Fibroblast of skin of left quadriceps (primary cell): ENCODE measurements at places on chromosomes 12 and 14.

DNA sequence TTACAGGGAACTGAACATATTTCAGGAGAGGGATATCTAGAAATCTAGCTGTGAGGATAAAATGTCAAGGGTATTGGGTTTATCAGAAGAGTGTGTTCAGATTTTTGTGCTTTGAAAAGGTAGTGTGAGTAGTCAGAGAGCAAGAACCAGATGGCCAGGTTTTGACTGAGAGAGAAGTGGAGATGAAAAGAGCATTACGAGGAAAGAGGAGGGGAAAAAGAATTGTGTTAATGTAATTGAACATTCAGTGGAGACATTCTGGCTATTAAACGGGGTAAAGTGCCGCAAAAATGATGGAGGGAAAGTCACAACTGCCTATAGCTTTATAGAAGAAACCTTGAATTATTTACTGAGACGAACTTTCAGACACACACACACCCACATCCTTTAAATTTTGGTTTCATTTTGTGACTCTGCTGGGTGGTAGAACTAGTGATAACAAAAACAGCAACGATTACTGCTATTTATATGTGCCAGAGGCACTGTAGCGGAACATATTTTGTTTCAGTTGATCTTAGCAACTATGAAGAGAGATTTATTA is 213.6 kb downstream of the ERC1 start:
- no peak for DNase-seq

DNA sequence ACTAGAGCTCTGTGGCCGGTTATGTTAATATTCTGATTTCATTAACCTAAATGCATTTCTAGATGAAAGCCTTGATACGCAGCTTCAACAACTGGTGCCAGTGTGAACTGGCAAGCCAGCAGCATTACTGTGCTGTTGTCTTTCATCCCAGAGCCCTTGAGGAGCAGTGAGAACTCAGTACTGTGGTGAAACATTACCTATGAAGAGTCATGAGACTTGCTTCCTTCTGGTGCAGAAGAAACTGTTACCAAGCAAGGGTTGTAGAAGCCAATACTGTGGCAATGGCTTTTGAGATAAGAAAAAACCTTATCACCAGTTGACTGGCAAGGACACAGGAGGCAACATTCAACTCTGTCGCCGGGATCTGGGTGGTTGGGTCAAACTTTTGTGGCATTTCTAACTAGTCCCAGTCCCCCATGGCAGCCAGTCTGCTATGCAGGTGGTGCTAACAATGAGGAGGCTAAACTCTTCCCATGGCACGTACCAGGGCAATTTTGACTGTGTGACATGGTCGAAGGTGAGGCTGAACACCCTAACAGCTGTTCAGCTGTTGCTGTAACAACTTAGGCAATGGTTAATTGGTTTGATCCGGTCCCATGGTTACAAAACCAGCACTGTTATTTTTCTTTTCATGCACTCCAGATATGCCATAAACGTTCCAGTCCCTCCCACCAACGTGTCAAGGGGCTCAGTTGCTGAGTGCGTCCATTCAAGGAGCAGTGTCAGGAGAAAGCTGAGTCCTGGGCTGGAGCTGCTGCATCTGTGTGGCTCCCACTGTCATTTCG is 12.6 kb upstream of the LGALS3 start:
- no peak for DNase-seq

- no peak for DNase-seq
Observed at GRCh38 chr12:102438047-102438826, 42.1 kb downstream of the IGF1 start.

GRCh38 chr12:127745469-127746212 is 521.3 kb upstream of the TMEM132C start:
- peak; percentile 5 for DNase-seq

DNA sequence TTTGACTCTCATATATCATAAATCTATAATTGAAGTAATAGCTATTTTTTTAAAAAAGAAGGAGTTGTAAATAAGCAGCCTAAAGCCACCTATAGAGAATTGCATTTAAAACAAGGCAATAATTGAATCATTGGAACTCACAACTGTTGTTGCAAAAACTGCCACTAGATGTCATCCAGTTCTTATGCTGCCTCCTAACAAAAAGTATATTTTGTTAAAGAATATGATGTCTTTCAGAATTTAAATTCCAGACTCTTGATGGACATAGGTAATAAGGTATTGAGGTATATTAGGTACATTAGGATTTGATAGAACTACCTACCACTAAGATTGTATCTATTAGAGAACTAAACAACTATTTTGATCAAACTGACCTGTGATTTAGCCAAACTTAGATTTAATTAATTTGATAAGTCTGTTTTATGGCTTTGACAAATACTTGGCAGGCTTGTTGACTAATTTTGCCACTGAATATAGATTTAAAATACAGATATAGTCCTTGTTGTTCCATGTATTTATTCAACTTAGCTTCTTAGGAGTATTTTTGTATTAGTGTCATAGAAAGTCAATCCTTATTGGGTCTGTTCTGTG is 401.4 kb downstream of the RPL10L start:
- DNase-seq, result no peak

DNA sequence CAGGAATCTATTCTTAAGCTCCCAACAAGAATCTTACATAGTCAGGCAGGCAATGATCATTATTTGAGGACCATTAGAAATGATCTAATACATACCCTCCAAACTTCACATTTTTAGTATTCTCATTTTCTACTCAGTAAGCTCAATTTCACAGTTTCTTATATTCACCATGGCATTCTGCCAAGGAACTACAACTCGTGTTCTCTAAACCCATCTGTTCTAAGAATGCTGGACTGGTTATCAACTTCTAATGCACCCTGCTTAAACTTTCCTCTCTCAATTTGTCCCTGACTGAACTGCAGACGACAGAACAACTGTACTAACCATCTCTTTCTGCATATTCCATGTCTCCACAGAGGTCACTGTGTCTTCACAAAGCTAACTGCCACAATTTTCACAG is 58.6 kb downstream of the GXYLT1 start:
- no peak for DNase-seq

DNA sequence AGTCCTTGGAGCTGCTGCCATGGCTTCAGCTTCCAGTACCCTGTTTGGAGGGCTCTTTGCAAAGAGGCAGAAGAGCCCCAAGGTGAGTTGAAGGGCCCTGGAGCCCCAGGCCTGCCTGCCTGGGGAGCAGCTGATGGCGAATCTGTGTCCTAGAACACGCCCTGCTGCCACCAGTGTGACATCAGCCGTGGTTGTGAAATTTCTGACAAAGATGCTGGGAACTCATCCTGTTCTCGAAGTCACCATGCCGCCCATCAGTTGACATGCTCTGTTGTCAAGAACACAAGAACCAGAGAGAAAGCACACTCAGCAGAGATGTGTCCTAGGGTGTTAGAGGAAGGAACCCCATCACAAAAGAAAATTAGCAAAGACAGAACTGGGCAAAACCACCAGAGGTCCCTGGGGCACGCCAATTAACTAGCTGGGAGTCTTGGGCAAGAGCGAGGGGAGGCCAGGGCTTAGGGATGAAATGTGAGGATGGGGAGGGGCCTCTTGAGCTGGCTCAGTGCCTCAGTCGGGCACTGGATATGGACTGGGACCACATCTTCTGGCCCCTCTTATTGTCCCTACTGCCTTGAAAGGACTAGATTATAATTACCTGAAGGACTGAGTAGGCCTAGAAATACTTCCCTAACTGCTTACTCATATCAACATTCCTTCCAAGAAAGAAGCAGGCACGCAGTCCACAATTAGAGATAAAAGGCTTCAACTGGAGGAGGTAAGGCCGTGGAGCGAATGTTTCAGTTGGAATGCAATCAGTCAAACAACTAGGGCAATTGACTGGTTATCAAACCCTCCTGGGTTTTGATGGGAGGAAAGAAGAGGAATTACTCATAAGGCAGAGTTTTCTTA is 163.1 kb downstream of the CACNA1C start:
- DNase-seq, result no peak

- no peak for DNase-seq
Observed at GRCh38 chr12:56020423-56021184, at the start of gene IKZF4. TSS of gene IKZF4 (plus strand) at chr12:56021043. CDS start at chr12:56021494, 451 bp downstream.
